ENCODE measurements at places on chromosomes 6 and 20.

GRCh38 chr20:23165307-23165750 lies 79.2 kb upstream of the CD93 start:
- DNase-seq: no peak

DNA sequence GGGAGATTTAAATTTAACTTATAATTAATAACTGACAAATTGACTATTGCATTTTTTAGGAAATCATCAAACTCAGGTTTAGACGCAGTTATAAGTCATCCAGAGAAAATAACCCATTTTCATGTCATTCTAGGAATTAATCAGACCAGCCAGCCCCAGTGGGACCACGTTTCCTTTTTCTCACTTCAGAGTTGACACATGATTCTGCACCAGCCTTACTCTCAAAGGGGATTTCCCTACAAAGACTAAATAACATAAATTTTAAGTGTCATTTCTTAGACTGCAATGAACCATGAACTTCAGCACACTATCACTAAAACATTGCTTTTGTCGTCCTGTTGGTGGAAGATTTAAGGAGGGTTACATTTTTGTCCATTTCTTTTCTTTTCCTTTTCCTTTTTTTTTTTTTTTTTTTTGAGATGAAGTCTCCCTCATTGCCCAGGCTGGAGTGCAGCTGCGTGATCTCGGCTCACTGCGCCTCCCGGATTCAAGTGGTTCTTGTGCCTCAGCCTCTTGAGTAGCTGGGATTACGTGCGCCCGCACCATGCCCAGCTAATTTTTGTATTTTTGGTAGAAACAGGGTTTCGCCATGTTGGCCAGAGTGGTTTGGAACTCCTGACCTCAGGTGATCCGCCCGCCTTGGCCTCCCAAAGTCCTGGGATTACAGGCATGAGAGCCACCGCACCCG lies 3.6 kb downstream of the IPCEF1 start:
- DNase-seq: no peak

DNA sequence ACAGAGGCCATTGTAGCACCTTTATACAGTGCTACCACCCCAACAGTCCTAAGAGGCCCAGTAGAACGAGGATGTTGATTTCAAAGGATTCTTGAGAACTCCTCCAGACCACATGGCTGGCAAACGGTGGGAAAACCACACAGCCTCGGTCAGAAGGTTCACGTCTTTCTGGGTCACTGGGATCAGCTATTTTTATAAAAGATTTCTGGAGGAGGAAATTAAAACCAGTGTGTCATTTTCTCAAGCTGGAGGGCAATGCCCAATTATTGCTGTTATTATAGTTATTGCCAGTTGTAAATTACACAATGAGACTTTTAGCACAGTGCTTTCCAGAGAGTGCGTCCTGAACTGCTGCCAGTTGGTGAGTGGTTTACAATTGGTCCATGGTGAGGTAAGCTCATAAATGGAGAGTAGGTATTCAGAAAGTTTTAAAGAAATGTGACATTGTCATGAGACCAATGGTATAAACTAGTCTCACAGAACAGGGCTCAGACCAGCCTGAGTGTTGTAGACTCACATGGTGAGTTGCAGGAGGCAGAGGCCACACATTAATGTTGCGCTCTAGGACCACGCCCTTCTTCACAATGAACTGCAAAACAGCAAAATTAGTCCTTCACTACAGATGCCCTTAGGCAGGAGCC lies 8.4 kb upstream of the PPP1R14C start:
- no peak for DNase-seq

GRCh38 chr6:25138233-25138933 lies 140.8 kb upstream of the CARMIL1 start:
- DNase-seq: peak; percentile 41

DNA sequence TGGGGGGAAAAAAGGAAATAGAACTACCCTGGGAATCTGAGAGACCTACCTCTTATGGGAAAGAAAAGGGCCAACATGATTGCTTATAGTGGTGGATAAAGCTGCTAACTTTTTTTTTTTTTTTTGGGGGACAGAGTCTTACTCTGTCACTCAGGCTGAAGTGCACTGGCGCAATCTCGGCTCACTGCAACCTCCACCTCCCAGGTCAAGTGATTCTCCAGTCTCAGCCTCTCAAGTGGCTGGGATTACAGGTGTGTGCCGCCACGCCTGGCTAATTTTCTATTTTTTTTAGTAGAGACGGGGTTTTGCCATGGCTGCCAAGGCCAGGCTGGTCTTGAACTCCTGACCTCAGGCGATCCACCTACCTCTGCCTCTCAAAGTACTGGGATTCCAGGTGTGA lies 39.5 kb upstream of the TBC1D22B start:
- no peak for DNase-seq

DNA sequence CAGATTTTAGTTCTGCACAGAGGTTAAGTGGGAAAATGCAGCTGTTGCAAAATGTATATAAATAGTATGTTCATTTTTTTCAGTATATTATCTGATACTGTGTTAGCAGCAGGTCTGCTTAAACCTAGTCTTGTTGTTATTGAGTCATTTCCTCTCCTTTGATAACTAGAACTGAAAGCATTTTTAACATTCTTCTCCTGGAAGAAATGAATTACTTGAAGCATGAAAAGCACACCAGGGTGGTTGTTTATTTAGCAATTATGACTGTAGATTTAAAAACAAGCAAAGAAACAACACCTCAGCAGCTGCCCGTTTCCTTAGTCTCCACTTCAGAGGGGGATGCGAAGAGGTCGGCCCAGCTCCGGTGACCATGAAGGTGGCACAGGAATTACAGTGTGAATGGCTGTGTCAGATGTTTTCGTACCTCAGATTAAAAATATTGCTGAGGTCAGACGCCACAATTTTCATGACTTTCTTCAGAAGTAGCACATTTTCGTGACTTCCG lies 53.5 kb downstream of the GOPC start:
- DNase-seq: no peak

DNA sequence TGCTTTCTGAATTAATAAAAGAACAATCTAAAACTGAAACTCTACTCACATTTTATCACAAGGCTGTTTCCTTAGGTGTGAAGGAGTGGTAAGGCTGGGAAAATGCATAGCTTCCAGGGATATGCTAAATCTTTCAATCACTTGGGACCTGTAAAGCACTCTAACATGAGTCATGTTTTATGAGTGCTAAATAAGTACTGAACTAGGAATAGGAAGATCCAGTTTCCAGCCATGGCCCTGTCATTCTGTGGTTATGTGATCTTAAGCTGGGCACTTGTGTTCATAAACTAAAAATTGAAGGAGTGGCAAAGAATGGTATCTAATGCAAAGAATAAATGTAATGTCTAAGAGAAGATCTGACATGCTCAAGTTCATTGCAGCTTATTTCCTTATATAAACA lies 6.1 kb upstream of the TMEM200A start:
- no peak for DNase-seq

DNA sequence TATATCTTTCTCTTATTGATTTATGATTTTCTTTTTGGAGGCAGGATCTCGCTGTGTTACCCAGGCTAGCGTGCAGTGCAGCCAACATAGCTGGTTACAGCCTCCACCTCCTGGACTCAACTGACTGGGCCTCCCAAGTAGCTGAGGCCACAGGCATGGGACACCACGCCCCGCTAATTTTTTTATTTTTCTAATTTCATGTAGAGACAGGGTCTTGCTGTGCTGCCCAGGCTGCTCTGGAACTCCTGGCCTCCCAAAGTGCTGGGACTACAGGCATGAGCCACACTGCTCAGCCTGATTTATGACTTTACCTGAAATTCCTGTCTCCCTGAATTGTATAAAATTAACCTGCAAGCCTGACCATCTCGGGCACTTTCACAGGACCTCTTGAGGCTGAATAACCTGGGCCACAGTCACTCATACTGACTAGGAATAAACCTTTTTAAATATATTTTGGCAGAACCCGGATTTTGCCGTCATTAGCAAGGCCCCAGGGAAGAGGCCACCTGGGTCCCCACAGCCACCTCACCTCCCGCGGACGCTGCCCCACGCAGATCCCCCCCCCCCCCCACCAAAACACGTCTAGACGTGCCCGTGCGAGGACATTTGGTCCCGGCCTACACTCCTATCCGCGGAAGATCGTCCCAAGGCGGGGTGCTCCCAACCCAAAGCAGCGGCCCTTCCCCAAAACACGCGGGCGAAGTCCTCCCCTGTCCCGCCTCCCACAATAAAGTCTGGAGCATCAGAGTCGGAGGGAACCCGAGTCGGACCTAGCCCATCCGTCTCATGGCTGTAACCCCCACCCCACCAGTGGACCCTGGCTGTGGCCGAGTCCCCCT lies 902 bp downstream of the ZNF337 start:
- no peak for DNase-seq

- no peak for DNase-seq
Measured at GRCh38 chr20:12575352-12576095, 433.2 kb upstream of the SPTLC3 start.

DNA sequence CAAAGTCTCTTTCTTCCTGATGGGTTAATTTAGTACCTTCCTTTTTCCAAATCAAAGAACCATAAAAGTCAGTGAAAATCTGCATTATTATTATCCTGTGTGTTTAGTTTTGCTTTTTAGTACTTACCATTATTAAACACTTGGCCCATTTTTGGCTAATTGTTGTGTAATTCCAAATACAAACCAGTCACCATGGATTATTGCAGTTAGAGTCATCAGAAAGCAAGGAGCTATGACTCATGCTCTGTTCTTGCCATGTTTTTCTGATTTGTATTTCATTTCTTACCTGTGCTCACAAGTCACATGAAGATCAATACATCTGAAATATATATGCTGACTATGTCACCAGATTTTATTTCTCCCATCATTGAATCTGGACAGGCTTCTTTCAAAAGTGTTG lies 31.3 kb downstream of the SLC22A3 start:
- DNase-seq: no peak

DNA sequence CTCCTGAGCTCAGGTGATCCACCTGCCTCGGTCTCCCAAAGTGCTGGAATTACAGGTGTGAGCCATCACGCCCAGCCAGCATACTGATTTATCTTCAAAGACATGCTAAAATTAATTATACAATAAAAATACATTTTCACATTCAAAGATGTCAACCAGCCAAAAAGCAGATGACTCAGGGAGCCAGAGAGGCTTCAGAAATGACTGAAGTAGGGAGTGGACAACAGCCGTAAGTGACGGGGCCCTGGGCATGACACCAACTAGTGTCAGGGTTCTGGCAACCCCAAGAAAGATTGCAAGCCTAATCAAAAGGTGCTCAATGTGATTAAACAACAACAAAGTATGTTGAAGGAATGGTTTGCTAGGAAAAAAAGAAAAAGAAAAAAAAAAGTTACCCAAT lies 28.4 kb downstream of the GPLD1 start:
- DNase-seq: no peak

GRCh38 chr6:144223686-144224085 lies 61.4 kb upstream of the UTRN start:
- no peak for DNase-seq

- no peak for DNase-seq
Measured at GRCh38 chr6:169604076-169604475, 97.8 kb downstream of the WDR27 start.

GRCh38 chr6:38168699-38169098 lies 349.2 kb downstream of the ZFAND3 start:
- no peak for DNase-seq

DNA sequence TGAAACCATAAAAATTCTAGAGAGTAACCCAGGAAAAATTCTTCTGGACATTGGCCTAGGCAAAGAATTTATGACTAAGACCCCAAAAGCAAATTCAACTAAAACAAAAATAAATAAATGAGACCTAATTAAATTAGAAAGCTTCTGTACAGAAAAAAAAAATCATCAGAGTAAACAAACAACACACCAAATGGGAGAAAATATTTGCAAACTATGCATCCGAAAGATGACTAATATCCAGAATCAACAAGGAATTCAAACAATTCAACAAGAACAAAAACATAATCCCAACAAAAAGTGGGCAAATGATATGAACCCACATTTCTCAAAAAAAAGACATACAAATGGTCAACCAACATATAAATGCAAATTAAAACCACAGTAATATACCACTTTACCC lies 242.6 kb upstream of the CDYL start:
- no peak for DNase-seq

- no peak for DNase-seq
Measured at GRCh38 chr20:592506-592905, 17.6 kb downstream of the TCF15 start.

- DNase-seq: no peak
Measured at GRCh38 chr6:134624781-134625180, 306.9 kb upstream of the SGK1 start.

DNA sequence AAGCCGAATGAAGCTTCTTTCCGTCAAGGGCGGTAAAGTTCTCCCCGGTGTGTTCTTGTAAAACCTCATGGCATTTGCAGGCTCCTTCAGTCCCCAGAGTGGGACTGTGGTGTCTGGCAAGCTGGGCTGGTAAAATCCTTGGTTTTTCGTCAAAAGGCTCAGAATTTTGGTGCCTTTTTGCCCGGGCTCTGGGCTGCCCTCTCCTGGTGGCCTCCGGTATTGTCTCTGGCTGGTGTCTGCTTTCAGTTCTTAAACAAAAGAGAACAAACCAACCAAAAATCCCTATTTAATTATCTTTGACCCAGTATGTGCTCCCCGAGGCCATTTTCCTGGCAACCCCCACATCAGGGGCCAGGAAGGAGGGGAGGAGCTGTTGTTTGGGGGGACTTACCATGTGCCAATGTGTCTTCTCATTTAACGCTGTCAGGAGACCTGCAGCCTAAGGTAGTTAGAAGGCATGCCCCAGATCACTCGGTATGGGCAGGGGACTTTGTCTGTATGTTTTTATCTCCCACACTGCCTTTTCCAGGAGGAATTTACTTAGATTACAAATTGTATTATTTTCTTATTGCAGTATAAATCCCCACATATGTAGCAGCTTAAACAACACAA lies 11.1 kb downstream of the CDH4 start:
- no peak for DNase-seq

- no peak for DNase-seq
Measured at GRCh38 chr20:51019656-51020592, 3.0 kb downstream of the KCNG1 start.

DNA sequence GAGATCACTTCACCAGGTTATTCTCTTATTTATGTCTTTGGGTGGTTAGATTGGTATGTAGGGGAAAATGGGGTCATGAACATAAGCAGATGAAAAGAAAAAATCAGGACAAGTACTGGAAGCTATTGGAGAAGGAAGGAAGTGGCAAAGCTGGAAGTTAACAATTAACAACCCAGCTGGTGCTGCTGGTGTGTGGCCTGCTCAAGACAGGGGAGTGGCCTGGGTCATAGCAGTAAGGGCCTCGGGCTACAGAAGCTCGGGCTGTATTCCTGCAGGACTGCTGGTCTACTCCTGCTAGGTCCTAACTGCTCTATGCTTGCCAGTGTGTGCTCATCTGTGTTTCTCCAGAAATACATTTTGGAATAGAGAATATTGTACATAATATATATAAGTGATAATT lies 19.6 kb downstream of the MYLIP start:
- DNase-seq: no peak

- DNase-seq: no peak
Measured at GRCh38 chr6:6796818-6797217, 208.3 kb downstream of the LY86 start.

- DNase-seq: no peak
Measured at GRCh38 chr20:58227391-58228102, 906 bp downstream of the ANKRD60 start.
